ENCODE measurements at places on chromosomes 16 and 17.

DNA sequence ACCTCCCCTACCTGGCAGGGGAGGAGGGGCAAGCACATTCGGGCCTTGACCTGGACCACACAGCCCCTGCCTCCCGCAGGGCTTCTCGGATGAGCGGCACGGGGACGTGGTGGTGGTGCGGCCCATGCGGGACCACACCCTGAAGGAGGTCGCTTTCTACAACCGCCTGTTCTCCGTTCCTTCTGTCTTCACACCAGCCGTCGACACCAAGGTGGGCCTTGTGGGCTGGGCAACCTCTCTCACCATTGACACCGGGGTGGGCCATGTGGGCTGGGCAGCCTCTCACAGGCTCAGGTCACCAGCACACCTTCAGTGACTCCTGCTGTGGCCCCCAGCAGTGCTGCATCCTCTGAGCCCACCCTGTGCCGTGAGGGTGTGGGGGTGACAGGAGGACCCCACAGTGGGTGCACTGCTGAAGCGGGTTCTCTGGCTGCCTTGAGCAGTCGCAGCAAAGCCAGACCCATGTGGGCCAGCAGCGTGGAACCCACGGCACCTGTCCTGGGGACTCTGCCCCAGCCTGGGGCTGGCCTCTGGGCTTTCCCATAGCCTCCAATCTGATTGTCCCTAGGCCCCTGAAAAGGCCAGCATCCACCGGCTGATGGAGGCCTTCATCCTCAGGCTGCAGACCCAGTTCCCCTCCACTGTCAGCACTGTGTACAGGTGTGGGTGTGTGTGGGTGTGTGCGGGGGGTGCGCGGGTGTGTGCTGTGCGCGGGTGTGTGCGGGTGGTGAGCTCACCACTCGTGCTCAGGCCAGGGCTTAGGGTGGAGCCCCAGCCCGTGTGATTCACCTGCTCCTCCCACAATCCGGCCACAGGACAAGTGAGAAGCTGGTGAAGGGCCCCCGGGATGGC is 7.5 kb downstream of the CTU2 start:
- DNase-seq, result no peak

- peak; percentile 52 for DNase-seq
Measured at GRCh38 chr16:81499576-81500380, 55.2 kb downstream of the CMIP start.

- DNase-seq, result no peak
Measured at GRCh38 chr17:71753070-71753469, 367.8 kb upstream of the SOX9 start.

DNA sequence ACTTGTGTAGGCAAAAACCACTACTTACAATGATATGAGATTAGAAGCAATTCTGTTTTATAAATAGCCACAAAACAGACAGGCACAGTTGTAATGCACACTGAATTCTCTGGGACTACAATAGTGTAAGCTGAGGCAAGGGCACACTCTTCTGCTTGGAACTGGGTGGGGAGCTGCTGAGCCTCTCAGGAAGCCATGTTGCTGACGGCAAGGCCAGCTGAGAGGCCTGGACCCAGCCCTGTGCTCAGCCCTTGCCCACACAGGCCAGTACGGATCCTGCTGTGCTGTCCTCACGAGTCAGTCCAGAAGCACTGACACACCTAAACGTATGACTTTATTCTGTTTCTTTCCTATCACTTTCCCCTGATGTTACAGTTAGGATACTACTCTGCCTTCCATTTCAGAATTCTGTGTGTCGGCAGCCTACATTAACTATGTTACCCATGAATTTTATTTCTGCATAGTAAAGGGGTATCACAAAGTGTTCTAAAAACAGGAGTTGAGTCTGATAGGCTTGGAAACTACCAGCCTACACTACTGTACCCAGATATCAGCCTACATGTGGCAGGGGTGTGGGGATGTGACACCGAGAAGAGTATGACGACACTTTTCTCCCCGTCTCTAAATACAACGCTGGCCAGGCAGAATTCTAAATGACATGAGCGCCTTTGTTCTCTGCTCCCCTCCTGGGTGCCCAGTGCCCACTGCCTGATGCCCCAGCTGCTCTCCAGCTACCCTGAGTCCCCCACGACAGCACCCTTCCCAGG is 41.1 kb upstream of the FAAP100 start:
- no peak for DNase-seq

GRCh38 chr17:9805769-9806168 is 14.4 kb upstream of the DHRS7C start:
- no peak for DNase-seq

GRCh38 chr17:29760279-29761039 is 137.7 kb upstream of the CORO6 start:
- no peak for DNase-seq
